ENCODE measurements at places on chromosomes 11 and 22.
A peak's percentile ranks its signal among the peaks of the same experiment; 100 is the strongest.

- no peak for DNase-seq
Observed at GRCh38 chr11:128914216-128915148, 23.3 kb downstream of the KCNJ5 start.

DNA sequence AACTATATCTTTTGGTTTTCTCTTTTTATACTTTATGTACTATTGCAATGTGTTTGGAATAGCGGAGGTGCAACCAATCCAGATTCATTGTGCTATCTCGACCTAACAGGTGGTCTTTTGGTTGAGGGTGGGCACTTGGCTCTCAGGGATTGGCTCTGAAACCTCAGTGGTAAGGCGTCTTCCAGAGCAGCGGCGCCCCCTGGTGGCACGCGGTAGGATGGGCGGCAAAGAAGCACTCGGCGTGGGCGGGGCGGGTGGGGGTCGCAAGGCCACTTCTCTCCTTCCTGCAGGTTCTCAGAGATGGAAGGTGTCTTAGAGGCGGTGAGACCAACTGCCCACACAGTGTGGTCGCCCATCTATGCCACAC is 19.2 kb upstream of the PLET1 start:
- DNase-seq, result peak; percentile 57

DNA sequence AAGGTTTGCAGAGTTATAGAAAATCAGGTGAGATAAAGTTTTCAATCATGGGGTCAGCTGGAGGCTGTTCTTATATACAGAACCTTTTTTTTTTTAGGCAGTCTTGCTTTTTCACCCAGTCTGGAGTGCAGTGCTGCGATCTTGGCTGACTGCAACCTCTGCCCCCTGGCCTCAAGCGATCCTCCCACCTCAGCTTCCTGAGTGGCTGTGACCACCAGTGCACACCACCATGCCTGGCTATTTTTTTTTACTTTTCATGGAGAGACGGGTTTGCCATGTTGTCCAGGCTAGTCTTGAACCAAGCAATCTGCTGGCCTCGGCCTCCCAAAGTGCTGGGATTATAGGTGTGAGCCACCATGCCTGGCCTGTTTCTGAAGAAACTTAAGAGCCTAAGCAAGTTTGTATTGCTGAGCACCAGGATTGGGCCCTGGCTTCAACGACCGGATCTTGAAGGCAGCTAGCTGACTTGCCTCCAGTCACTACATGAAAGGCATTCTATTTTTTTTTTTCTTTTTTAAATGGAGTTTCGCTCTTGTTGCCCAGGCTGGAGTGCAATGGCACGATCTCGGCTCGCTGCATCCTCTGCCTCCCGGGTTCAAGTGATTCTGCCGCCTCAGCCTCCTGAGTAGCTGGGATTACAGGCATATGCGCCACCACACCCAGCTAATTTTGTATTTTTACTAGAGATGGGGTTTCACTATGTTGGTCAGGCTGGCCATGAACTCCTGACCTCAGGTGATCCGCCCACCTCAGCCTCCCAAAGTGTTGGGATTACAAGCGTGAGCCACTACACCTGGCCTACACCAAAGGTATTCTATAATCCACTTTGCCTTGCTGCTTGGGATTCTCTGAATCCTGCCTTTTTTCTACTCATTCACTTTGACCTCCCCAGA is 7.6 kb downstream of the XBP1 start:
- DNase-seq, result no peak

DNA sequence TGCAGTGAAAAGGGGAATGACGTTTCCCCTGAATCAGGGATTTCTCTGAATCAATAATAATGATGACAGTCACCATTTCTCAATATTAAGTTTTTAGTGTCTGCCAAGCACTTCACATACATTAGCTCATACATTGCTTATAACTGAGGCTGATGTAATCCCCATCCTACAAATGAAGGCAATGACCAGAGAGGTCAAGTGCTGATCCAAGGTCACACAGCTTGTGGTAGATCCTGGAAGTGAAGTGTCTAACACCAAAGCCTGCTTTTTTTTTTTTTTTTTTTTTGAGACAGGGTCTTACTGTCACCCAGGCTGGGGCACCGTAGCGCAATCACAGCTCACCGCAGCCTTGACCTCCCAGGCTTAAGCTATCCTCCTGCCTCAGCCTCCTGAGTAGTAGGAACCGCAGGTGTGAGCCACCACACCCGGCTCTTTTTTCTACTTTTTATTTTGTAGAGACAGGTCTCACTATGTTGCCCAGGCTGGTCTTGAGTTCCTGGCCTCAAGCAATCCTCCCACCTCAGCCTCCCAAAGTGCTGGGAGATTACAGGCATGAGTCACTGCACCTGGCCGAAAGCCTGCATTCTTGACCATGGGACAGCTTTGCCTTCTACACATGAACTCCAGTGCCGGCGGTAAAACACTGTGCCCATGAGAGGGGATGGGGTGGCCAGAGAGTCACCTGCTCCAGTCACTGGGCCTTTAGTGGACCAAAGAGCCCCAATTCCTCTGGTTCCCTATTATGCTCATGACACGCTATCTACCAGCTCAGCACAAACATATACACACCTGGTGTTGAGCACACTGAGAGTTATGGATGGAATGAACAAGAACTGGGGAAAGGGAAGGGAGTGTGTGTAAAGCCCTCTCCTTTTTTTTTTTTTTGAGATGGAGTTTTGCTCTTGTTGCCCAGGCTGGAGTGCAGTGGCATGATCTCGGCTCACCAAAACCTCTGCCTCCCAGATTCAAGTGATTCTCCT is 17.4 kb downstream of the ARHGAP1 start:
- no peak for DNase-seq

GRCh38 chr22:34414467-34415440 is 494.5 kb upstream of the LARGE1 start:
- peak; percentile 36 for DNase-seq

DNA sequence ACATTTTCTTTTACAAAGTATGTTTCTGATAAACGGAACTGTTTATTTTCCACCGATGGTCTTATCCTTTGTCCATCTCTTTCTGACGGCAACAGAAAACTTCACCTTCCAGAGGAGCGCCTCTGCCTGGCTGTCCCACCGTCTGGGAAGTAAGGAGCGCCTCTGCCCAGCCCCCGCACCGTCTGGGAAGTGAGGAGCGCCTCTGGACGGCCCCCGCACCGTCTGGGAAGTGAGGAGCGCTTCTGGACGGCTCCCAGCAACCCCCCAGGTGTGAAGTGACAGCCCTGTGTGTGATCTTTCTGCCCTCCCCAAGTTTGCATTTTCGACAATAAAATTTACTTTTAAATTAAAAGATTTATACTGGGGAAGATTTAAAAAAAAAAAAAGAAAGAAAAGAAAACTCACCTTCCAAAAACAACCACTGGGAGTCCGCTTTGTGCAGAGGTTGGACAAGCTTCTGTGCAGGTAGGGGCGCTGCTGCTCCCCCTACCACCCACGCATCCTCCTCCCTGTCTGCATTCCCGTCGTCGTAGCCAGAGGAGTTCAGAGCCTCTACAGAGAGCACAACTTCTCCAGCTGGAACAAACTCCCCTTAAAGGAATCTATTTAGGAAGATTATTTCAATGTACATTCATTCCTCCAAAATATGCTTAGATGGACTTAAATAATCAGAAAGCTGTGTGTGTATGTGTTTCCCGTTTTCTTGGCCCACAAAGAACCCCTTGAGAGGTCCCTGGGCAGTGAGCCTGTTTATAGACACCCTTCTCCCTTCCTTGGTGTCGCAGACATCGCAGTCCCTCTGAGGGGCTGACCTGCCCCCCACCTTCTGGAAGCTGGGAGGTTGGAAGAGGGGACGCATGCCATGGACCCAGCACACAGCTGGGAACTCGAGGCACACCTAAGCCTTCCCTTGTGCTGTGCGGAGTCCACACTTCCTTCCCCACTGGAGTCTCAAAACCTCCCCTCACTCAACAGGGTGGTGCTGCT is 849 bp upstream of the APOBEC3B start:
- no peak for DNase-seq

- DNase-seq, result no peak
Observed at GRCh38 chr22:31615491-31615860, 46.5 kb downstream of the PISD start.

DNA sequence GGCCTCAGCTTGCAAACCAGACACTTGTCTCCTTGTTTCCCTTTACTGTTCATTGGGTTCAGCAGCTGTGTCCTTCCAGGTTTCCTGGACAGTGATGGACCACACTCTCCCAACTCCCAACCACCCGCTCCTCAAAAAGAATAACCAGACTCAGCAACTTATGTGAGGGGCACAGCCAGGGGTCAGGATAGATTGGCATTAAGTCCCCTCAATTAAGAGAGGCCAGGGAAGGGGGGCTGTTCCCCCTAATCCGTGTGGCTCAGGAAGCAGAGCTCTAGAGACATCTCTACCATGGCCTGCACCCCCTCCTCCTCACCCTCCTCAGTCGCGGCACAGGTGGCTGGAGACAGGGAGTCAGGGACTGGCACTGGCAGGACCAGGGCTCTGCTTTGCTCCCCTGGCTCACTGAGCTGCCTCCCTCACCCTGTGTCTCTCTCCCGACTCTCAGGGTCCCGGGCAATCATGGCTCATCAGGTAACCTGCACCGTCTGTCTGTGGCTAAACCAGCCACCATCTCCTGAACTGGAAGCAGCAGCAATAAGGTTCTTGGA is 111.7 kb downstream of the ZNF280B start:
- DNase-seq, result no peak

- DNase-seq, result no peak
Observed at GRCh38 chr11:121179306-121179705, 78.3 kb downstream of the TECTA start.

GRCh38 chr11:118921929-118922744 is 3.6 kb downstream of the BCL9L start:
- no peak for DNase-seq

DNA sequence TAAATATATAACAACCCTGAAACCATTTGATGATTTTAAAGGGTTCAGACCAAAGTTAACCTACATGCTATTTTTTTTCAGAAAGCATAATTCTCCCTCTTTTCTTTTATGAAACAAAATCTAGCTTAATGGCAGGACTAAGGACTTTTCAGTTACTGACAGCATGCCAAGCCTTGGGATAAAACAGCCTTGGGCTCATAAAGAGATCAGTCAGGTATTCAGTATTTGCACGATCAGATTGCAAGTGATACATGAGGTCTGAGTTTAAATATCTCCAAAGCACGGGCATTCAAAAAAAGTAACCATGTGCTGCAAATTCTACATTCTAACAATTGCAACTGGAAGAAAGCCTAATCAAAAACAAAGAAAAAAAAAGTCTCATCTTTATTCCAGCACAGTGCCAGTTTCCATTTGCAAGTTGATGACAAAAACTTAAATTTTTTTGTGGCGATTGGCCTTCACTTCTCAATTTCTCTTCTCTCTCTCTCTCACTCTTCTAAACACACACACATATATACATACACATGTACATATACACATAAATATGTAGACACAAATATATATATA is 60.1 kb downstream of the CTSC start:
- DNase-seq, result no peak

DNA sequence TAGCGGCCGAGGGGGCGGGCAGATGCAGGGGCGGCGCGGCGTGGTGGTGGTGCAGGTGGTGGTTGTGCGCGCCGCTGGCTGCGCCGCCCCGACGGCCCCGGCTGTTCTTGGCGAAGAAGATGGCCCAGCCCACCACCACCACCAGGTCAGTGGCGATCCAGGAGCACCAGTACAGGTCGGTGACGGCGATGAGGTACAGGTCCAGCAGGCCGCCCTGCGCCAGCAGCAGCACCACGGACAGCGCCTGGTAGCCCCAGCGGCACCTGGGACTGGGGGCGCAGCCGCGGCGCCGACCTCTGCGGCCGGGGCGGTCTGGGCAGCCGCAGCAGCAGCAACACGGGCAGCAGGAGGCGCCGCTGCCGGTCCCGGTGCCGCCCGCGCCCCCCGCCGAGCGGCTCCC is 879 bp downstream of the TMEM121B start:
- DNase-seq, result no peak

DNA sequence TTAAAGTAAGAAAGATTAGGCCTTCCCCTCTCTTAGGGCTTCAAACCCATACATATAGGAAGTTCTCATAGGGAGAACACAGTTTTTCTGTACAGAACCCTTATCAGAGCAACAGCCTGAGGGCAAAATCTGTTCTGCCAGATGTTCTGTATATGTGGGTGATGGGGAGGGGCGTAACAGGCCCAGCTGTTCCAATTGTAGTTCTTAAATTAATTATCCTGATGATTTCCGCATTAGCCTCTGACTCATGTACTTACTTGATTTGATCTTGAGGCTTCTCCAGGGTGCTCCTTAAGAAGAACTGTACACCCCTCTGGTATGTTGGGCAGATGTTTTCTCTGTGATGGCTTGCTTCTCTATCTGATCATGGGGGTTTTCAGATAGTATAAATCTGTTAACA is 123.1 kb upstream of the C11orf87 start:
- DNase-seq, result no peak

Measured in GM19239 (cell line).